ENCODE measurements at places on chromosomes 1 and 21. TPM values are rescaled to one million over a fixed set of nuclear protein-coding genes. Genes with fewer than 3 reads are reported as not detected.

ADORA3 gene
- polyA plus RNA-seq = 11.1 TPM

GRCh38 chr1:85137660-85138059 is 63.2 kb downstream of the SYDE2 start:
- DNase-seq = no peak

TDRKH gene
- polyA plus RNA-seq = 6.6 TPM

GRCh38 chr1:54200519-54200997 is 591 bp downstream of the MRPL37 start:
- no peak for DNase-seq

DNA sequence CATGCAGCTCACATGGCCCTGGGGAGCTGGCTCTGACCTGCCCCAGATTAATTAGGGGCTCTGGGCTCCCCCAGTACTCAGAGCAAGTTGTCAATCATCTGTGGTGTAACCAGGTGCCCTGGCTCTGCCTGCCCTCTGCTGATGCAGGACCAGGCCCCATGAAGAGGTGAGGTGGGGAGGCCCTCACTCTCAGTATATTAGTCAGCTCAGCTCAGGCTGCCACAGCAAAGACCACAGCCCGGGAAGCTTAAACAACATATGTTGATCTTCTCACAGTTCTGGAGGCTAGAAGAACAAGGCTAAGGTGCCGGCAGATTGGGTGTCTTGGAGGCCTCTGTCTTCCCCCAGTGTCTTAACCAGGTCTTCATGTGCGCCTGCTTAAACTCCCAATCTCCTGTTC is 66.5 kb downstream of the FCRL5 start:
- DNase-seq = no peak

CLCA1 gene
- not detected for polyA plus RNA-seq

PLPPR5 gene
- not detected for polyA plus RNA-seq

SEMA6C gene
- polyA plus RNA-seq = 5.0 TPM

DNA sequence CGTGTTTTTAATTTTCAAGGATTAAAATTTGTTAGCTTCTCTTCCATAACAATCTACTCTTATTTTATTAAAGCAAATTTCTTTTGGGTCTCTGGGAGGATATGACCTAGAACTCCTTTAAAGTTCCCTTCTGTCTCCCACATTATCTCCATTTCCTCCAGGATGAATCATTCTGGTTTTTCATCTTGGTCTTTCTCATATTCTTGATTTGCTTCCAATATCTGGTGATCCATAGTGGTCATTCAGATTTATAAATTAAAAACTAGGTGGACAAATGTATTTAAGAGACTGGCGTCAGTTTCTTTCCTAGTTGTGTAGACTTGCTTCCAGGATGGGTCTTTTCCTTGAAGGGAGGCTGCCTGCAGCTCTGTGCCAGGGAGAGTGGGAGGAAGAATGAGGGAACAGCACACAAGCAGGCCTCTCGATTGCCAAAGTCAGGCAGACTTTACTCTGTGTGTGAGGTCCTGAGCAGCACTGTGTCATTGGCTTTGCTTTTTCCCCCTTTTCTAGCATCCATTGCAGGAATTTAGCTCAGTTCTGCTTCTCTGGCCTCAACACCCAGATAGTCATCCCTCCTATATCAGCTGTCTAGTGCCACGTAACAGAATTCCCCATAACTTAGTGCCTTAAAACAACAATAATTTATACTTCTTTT is 48.1 kb upstream of the FOXO6 start:
- no peak for DNase-seq

DNA sequence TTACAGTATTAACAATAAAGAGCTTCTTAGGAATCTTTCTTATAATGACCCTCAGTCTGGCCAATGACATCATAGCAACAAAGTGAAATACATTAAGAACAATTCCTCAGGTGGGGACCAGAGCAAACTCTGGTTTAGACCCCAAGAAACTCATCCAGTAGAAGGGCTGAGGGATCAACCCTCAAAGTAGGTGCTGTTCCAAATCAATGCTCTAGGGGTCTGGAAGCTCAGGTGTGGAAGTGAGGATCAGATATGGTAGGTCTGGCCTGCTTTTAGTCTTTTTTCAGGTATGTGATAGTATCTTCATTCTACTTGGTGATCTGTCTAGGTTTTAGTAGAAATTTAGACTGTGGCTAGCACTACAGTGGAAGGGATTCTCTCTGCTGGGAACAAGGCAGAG is 291.7 kb downstream of the PDE4B start:
- no peak for DNase-seq

Data from ovary (tissue), 10 donors.